ENCODE measurements at places on chromosomes 12 and 14.

- no peak for DNase-seq
These were observed 266.5 kb downstream of the PAWR start for GRCh38 chr12:79424109-79424721.

DNA sequence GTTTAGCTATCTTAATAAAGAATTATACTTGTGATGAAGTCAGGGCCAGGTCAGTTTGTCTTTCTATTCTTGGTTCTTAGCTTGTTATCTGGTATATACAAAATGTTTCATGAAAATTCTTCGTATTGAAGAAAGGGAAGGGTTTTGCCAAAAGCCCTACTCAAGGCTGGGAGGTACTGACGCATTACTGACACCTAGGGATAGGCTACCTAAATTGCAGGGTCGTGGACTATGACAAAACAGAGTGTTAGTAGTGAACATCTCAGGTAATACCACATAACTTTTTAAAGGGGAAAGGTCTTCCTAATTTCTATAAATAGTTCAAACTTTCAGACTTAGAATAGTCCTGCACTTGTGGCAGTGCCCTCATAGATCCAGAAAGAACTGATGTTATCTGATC lies 246.3 kb downstream of the RGS6 start:
- DNase-seq, result no peak

DNA sequence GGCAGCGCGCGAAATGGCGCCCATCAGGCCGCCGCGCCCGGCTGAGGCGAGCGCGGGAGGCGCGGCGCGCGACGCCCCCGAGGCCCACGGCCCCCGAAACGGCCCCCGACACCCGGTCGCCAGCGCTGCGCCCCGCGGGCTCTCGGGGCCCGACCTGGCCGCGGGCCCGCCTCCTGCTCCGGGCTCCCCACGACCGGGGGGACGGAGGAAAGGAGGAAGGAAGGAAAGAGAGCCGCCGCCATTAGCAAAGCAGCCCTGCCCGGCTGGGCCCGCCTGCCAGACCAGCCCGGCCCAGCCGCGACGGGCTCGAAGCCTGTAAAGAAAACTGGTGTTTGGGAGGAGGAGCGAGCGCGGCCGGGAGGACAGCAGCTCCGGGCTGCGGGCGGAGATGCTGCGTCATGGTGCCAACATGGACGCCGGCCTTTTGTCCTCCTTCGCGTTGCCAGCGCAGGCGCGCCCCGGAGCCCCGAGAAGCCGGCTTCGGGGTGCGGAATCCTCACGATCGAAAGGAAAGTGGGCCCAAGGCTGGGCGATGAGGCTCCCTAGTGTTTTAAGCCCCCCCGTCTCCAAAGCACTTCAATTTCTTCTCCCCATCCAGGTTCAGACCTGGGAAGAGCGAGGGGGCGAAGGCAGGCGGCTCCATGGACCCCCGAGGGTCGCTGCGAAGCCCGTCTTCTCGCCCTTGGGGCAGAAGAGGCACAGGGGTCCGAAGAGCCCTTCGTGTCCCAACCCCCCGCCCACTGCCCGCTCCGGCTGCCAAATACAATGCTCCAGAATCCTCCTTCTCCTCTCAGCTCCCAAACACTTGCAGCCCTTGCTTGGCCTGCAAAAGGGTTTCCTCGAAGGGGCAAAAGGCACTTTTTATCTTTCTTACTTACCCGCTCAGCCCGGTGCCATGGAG lies 2.9 kb upstream of the SETD1B start:
- DNase-seq, result no peak

DNA sequence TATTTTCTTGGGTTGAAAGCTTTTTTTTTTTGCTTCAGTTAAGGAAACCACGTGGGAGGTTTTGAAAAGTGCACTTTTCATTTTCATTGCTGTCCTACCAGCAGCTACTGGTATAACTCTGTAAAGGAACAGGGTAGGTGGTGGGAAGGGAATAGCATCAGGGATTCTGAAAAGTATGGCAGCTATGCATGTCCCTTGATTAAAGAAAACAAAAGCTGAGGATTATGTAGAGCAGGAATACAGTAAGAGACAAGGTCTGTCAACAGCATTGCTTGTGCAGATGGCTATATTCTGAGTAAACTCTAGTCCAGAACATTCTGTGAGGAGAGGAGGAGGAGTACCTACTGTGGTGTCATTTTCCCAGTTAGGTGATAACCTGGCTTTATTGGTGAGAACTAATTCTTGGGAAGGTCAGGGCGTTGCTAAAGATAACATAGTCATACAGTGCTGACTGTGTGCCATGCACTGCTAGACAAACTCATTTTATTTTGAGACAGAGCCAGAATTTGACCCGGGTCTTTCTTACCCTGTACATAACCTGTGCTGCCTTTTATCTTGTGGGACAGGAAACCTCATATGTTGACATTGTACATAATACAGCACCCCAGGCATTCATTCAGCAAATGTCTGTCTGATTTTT lies 80.3 kb upstream of the TRAF3 start:
- DNase-seq, result no peak
